Hindlimb muscle (tissue), 1 donor: ENCODE measurements at places on chromosomes 12 and 14. TPM values are rescaled to one million over a fixed set of nuclear protein-coding genes. Genes with fewer than 3 reads are reported as not detected.

Gene SERPINA12
- not detected for polyA plus RNA-seq

GRCh38 chr12:108016022-108016564, 113.0 kb upstream of the WSCD2 start:
- no peak for DNase-seq

Gene CPSF6
- polyA plus RNA-seq: 51.6 TPM

Gene TSPAN8
- polyA plus RNA-seq: 1.3 TPM

DNA sequence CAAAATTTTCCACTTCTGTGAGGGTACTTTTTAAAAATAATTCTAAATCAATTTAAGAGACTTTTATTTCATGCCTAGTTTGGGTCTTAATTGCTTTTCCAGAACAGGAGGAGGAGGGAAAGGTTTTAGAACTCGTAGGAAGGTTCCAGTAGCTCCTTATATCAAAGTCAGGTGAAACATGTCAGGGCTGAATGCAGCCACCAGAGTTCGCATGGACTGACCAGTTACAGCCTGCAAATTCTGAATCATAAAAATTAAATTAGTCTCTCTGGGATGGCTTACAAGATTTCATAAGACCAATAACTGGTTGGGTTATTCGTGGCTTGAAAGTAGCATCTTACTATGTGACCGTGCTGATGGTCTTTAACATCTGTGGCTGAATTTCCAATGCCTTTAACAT, 397 bp downstream of the BDKRB1 start:
- DNase-seq: no peak

Gene NPAS3
- 3.8 TPM for polyA plus RNA-seq

DNA sequence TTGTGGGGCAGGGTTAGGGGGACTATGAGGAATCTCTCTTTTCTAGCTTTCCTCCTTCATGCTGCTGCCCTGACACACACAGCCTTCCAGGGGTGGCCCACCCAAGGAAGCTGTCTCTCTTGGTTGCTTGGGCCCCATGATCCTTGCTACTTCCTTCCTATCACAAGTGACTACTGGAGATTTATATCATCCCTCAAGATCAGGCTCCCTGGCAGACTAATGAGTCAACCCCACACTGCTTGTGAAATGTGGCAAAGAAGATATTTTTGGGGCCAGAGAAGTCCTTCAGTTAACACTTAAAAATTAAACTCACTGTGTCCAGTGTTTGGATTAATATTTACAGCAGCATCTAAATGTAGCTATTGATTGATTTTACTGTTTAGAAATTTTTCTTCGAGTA, 1.5 kb downstream of the OR4E1 start:
- no peak for DNase-seq

- DNase-seq: no peak
Measured at GRCh38 chr12:70890895-70891832, 29.4 kb downstream of the PTPRR start.

Gene TAS2R46
- not detected for polyA plus RNA-seq

DNA sequence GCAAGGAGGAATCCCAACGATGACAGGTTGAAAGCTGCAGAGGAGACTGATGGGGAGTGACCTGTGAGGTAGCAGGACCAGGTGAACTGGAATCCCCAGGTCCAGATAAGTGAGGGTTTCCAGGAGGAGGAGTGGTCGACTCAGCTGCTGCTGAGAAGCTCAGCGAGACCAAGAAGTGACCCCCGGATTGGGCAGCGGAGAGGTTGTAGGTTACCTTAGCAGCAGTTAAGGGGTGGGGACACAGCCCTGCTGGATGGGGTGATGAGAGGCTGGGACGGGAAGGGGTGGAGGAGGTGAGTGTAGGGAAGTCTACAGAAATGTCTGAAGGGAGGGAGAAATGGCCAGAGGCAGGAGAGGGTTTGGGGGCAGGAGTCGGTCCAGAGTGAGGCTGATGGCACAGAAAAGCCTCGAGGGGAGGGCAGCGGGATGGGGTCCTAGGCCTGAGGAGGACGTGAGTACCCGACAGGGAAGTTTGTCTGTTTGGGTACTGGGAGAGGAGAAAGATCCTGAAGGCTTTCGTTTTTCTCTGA, 2.6 kb upstream of the RCOR1 start:
- DNase-seq: no peak

DNA sequence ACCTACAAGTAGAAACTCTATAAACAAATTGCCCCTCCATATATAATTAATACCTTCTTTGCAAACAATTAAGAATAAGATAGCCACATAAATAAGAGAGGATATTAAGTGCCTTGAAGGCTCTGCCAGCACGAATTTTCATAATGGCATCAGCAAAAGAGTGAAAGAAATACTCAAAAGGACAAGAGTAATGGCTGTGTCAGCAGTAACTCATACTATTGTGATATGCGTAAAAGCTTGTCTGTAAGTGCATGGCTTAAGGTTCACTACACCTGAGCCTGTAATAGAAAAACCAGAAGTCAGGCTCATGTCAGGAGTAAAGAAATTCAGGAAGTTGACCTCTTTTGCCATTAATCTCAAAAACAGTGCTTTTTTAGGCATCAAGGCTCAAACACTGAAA, 204.1 kb downstream of the TRHDE start:
- no peak for DNase-seq
